ENCODE measurements at places on chromosomes 12 and 14. TPM values are rescaled to one million over a fixed set of nuclear protein-coding genes. Genes with fewer than 3 reads are reported as not detected.

The LUM gene
- polyA plus RNA-seq, result 50.2 TPM

The EFS gene
- polyA plus RNA-seq, result 4.4 TPM

The SERPINA3 gene
- 0.25 TPM for polyA plus RNA-seq

The SLC22A17 gene
- 20.6 TPM for polyA plus RNA-seq

The SRRM4 gene
- polyA plus RNA-seq, result 0.05 TPM

The P2RX2 gene
- polyA plus RNA-seq, result 0.03 TPM

The CABP1 gene
- polyA plus RNA-seq, result 0.21 TPM

The IL22 gene
- polyA plus RNA-seq, result not detected

The FAM222A gene
- 4.2 TPM for polyA plus RNA-seq

The GDF11 gene
- 9.4 TPM for polyA plus RNA-seq

The LRP1-AS gene
- polyA plus RNA-seq, result not detected

The MYO1H gene
- not detected for polyA plus RNA-seq

The GLIPR1L2 gene
- 0.24 TPM for polyA plus RNA-seq

The WDR20 gene
- polyA plus RNA-seq, result 17.2 TPM

The DDN gene
- 0.24 TPM for polyA plus RNA-seq

The TOMM20L gene
- not detected for polyA plus RNA-seq

The GZMH gene
- polyA plus RNA-seq, result not detected

The TSPAN11 gene
- polyA plus RNA-seq, result 6.6 TPM

The KRT71 gene
- polyA plus RNA-seq, result not detected

The LHX5 gene
- not detected for polyA plus RNA-seq

The OR4E2 gene
- not detected for polyA plus RNA-seq

The DPY19L2 gene
- 4.8 TPM for polyA plus RNA-seq

The CCDC92 gene
- 34.8 TPM for polyA plus RNA-seq

The OR6C2 gene
- polyA plus RNA-seq, result not detected

The SLCO1B1 gene
- polyA plus RNA-seq, result not detected

The PLD4 gene
- 0.02 TPM for polyA plus RNA-seq

Data from SK-N-SH (cell line).